ENCODE measurements at places on chromosomes 1 and 21.

GRCh38 chr1:233904633-233905415 lies at the start of gene SLC35F3:
Gene SLC35F3, plus strand, starts transcription at chr1:233904676.
- no peak for DNase-seq

DNA sequence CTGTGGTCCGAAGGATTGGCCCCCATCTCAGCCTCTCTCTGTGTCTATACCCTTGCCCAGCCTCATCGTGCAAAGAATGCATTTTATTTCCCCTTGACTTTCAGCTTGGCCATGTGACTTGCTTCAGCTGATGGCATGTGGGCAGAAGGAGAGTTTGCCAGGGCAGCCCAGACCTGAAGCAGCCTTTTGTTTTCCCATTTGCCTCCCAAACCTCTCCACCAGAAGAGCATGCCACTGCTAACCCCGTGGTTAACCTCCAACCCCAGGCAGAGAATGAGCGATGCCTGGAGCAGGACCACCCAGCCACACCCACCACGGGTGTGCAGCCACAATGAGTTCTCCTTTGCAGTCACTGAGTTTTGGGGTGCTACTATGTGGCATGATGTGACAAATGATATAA lies 136.4 kb downstream of the SETD4 start:
- no peak for DNase-seq

GRCh38 chr1:236009857-236010256 lies 55.0 kb downstream of the NID1 start:
- no peak for DNase-seq

DNA sequence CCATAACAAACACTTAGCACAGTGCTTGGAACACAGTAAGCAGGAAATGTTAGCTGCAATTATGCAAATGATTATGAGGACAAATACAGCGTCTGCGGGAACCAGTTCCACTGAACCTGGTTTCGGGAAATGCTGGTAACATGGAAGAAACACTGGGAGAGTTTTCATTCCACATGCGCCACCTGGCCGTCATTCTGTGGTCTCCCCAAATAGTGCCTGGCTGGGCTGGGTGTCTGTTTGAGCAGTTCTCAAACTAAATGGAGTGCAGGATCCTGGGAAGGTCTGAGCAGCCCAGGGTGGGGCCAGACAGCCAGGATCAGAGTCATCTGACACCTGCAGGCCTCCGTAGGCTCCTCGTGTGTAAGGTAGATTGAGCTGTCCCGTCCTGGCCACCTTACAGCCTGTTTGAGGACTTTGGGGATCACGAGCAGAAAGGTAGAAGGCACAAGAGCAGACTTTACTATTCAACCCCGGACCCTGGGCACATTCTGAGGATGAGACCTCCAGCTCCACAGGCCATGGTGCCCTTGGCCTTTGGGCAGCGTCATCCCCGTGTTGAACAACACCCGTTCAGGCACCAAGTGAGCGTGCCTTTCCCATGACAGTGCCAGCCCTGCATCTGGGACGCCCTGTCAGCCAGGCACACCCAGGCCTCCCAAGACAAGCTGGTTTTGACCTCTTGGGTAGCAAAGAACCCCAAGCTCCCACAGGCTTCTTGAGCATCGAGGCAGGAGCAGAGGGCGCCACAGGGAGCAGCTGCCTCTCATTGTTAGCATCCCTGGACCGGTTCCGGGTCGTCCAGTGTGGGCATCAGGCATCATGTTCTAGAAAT lies 101.9 kb downstream of the PRDM2 start:
- no peak for DNase-seq

DNA sequence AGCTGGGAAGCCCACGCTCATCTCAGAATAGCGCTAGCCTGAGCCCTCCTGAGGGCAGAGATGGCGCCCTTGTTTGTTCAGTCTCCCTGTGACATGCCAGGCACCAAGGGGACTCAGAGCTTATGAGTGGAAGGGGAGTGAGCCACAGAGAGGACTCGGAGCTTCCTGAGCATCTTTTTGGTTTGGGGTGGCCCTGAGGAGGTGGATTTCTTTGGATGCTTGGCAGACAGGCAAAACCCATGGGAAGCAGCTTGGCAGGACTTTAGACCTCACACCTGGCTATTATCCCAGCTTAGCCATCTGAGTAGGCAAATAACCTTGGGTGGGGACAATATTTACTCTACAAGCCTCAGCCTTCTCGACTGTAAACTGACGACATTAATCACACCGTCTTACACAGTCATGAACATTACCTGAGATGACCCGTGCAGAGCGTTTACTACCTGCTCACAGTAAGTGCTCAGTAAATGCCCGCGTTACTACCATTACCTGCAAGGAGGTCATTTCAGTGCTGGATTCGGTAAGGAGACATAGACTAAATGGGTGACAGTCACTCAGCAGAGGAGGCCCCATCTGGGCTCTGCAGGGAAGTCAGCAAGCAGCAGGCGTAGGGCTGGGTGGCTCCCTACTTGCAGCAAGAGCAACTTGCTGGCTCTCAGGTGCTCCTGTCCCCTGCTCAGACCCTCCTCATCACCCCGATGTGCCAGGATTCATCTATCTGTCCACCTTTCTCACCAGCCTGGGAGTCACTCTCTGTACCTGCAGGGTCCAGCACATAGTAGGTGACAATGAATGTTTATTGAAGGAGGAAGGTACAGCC lies 54.9 kb downstream of the KLHDC7A start:
- DNase-seq = no peak

DNA sequence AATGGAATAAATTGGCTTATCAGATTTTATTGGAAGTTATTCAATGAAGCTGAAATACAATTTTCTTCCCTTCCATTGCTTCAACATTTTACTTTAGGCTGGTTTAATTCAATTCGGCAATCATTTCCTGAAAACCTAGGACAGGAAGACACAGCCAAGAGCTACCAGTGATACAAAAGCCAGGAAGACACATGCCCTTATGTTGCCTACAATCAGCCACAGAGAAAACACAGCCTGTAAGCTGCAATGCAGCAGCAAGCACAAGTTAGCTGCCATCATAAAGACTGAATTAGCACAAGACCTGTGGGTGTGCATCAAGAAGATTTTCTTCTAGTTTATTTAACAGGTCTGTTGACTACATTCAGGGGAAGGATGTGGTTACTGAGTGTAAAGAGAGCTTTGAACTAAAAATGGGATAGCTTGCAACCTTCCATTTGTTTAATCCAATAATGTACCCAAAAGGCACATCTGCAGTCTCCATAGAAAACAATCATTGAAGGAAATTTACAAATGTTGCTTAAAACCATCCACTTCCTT lies 193.8 kb downstream of the KCNH1 start:
- no peak for DNase-seq

DNA sequence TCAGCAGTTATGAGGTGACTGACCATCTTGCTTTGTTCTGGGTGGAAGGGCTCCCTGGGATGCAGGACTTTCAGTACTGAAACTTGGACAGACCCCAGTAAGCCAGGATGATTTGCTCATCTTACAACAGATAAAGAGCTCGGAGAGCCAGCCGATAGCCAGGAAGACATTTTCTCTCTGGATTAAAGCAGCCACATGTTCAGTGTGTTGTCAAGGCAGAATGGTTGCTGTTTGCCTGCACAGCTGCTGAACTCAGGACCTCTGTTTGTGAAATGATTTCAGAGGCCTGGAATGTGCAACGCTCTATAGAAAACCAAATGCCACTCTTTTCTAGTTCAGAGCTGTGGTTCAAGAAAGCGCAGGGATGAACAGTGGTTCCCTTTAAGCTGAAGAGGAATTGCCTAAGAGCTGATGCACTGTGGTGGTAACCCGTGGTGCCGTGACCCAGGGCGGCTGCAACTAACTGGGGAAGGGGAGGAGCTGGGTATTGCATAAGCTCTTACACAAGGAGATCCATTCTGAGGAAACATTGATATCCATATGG lies 40.7 kb downstream of the CASQ2 start:
- no peak for DNase-seq

GRCh38 chr1:213688655-213689054 lies 299.1 kb upstream of the PROX1 start:
- no peak for DNase-seq

DNA sequence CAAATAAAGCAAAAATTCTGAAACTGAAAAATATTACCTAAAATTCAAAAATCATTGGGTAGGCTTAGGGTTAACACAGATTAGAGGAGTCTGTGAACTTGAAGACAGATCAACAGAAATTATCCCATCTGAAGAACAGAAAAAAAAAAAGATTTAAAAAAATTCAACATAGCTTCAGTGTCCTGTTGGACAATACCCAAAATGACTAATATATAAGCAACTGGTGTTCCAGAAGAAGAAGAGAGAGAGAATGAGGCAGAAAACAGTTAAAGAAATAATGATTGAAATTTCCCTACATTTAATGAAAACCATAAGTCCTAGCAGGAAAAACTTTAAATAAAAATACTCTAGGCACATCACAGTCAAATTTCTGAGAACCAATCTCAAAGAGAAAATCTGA lies 31.5 kb downstream of the TMCO1 start:
- DNase-seq = no peak

GRCh38 chr1:236338096-236338495 lies 56.0 kb upstream of the EDARADD start:
- DNase-seq = no peak

GRCh38 chr21:32350211-32350980 lies 42.4 kb downstream of the URB1 start:
- no peak for DNase-seq

DNA sequence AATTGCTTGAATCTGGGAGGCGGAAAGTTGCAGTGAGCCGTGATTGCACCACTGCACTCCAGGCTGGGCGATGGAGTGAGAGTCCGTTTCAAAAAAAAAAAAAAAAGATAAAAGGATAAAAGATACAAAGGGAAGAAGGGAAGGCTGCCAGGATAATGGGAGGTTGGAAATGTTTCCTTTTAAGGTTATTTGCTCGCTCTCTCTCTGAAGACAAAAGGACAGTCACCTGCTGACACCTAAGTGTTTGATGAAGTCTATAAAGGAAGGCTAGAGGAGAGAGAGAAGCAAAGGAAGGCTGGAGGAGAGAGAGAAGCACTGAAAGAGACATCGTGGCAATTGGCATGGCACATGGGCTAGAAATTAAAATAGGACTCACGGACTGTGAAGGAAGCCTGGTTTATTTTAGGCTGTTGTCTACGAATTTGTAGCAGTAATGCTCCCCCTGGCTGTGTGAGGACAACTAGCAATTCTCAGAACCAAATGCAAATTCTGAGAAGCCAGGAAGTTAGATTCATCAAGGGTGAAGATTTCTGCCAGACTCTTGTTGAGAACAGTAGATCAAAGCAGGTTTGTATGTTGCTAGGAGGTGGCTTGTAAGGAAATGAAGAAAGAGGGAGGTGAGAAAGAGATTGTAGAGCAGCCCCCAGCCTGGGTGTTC lies 154.2 kb downstream of the ZP4 start:
- DNase-seq = no peak

DNA sequence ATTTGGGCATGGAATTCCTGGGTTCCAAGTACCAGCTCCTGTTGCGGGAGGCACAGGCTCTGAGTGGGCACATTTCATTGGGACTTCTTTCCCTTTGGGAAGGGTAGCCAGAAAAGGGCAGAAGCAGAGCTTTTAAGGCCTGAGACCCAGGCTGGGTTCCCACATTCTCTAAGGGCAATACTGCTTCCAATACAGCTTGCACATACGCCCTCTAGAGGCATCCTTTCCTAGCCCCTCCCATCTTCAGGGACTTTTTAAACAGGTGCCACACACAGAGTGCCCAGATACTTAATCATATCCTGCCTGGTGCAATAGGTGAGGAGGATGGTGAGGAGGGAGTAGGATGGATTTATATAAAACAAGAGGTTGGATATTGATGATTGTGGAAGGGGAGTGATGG lies 5.7 kb downstream of the GPR88 start:
- no peak for DNase-seq

GRCh38 chr21:45531393-45532215 lies 10.6 kb downstream of the SLC19A1 start:
- DNase-seq = no peak

DNA sequence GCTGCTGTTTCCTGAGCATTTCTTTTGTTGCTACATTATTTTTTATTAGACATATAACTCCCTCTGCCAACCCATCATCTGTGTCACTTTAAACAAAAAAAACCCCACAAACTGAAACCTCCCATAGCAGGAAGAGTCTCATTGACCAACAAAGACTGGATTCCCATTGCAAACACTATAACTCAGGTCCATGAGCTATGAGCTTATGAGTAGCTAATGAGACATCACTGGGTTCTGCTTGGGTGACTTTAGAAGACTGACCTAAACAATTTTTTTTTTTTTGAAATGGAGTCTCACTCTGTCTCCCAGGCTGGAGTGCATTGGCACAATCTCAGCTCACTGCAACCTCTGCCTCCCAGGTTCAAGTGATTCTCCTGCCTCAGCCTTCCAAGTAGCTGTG lies 212.8 kb downstream of the LTN1 start:
- no peak for DNase-seq

- no peak for DNase-seq
Measured at GRCh38 chr1:110004583-110004982, 20.0 kb downstream of the AHCYL1 start.

- DNase-seq = no peak
Measured at GRCh38 chr1:198272492-198272891, 115.7 kb downstream of the NEK7 start.

DNA sequence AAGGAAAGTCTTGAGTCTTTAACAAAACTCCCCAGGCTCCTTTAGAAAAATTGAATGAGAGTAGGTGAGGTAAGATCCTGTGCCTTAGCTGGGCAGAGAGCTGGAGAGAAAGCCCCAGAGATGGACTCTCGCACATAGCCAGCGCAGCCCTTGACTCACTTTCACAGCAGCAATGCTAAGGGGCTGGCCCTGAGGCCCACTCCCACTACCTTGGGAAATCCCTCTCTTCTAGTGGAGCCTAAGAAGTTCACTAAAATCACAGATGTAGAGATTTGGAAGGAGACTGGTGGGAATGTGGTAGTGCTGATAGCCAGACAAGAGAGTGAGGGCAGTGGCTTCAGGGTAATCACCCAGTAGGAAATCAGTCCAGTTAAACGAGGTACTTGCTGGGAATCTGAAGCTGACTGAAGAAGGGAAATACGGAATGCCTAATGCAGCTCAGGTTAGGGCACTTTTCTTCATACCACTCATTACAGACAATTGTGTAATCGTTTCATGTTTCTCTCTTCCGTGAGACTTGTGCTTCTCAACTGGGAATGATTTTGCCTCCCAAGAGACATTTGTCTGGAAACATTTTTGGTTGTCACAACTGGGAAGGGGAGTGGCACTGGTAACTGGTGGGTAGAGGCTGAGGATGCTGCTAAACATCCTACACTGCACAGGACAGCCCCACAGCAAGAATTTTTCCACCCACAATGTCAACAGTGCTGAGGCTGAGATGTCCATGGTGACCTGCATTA lies 42.4 kb upstream of the LRRC8C start:
- DNase-seq = no peak

GRCh38 chr1:212520746-212521145 lies 87.8 kb upstream of the ATF3 start:
- no peak for DNase-seq
